Skeletal muscle cell (primary cell): ENCODE measurements at places on chromosomes 11 and 22.

DNA sequence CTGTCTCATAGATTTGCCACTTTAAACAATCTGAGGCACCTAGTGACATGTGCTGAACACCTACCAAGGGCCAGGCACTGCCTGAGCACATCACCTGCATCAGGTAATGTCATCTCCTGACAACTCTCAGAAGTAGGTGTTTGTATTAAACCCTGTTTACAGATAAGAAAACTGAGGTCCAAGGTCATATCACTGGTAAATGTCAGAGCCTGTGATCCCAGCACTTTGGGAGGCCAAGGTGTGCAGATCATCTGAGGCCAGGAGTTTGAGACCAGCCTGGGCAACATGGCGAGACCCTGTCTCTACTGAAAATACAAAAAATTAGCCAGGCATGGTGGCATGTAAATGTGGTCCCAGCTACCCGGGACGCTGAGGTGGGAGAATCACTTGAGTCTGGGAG lies 39.1 kb upstream of the ACCSL start:
- no peak for DNase-seq

DNA sequence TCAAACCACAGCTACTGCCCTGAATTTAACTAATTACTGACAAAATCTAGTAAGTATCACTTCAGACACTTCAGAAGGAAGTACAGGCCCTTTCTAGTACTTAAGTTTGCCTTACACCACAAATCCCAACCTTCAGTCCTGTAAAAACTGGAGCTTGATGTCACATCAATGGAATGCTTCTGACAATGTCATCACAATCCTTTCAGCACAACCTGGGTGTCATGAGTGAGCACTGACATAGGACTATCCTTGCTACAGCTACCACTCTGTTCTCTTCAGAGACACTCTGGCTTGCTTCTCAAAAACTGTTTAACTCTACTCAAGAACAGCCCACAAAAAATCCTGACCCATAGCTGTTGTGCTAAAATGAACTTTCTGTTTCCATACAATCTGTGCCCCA lies 108.2 kb downstream of the RRM1 start:
- no peak for DNase-seq

DNA sequence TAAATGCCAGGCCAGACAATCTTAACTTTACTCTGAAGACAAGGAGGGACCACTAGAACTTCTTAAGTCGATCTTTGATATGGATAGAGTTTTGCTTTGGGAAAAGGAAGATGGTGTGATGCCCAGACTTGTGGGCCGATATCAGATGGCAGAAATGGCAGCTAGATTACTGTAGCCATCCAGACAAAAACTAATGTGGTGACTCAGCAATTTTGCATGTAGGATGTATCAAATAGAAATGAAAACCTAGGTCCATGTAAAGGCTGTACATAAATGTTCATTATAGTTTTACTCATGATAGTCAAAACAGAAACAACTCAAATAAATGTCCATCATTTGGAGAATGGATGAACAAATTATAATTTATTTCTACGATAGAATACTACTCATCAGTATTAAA lies 121.5 kb downstream of the APIP start:
- no peak for DNase-seq

- DNase-seq, result no peak
Measured at GRCh38 chr11:45995342-45995734, 72.9 kb downstream of the LARGE2 start.

GRCh38 chr11:95028357-95028756 lies 3.3 kb downstream of the KDM4E start:
- DNase-seq, result no peak

- DNase-seq, result no peak
Measured at GRCh38 chr11:117217141-117218084, 14.5 kb downstream of the PCSK7 start.

DNA sequence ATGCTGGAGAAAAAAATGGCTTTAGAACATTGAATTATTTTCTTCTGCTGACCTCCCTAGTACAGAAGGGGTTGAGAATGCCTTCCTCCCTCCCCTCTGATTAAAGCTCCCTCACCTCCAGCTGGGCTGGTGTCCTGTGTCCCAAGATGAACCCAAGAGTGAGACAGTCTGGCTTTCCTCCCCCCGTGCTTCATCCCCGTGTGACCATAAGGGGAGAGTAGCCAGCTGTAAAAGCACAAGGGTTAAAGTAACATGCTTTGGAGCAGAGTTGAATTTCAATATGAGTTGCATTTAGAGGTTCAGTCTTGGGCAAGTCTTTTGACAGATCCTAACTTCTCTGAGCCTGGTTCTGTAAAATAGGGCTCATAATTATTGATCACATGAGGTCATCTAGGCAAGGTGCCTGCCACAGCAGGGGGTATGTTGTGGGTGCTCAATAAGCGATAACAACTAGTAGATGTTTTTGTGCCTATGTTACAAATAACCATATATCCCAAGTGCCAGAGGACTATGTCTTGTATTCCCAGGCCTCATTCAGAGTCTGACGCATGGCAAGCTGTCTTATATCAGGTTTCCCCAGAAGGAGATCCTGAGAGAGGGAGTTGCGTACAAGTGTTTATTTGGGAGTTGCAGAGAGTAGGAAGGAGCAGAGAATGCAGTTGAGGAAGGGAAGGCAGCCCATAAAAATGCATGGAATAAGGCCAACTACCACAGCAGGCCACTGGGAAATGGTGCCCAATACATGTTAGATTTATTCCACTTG lies 4.1 kb downstream of the PRG2 start:
- no peak for DNase-seq

DNA sequence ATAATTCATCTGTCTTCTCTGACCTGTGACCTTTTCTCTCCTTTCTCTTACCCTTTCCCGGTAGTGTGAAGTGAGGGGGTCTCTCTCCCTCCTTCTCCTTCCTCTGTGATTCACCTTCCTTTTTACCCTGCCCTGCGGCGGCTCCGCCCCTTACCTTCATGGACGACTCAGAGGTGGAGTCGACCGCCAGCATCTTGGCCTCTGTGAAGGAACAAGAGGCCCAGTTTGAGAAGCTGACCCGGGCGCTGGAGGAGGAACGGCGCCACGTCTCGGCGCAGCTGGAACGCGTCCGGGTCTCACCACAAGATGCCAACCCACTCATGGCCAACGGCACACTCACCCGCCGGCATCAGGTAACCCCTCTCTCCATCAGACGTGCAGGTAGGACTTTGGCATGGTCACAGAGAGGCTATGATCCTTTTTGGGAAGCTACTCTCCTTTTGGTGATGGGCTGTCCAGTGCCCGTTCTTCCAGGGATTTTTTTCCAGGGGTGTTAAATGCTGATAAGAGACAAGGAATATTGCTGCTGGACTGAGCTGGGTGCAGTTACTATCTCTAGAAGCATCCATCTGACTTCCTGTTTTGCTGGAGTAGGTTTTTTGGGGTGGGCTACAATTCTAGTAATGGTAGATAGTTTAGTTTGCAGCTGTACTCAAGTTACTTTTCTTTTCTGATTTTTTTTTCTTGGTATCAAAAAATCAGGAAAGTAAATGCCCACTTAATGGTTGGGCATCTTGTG lies 29.9 kb downstream of the CTNND1 start:
- no peak for DNase-seq

DNA sequence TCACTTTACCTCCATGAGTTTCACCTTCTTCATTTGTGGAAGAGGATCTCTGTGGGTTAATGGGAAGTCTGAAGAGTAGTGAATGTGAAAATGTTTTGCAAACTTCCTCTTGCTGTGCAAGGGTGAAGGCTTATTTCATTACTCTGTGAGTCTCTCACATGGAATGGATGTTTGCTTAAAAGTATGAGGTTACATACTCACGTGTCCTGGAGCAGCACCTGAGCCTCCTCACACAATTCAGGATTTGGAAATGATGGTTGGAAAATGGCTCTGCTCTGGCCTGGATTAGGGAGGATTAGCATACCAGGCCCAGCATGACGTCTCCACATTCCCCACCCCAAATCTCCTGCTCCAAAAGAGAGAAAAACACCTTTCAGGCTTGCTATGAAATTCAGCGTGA lies 4.8 kb downstream of the GRAMD1B start:
- no peak for DNase-seq

- no peak for DNase-seq
Measured at GRCh38 chr11:124902616-124903015, 5.0 kb upstream of the ROBO4 start.

DNA sequence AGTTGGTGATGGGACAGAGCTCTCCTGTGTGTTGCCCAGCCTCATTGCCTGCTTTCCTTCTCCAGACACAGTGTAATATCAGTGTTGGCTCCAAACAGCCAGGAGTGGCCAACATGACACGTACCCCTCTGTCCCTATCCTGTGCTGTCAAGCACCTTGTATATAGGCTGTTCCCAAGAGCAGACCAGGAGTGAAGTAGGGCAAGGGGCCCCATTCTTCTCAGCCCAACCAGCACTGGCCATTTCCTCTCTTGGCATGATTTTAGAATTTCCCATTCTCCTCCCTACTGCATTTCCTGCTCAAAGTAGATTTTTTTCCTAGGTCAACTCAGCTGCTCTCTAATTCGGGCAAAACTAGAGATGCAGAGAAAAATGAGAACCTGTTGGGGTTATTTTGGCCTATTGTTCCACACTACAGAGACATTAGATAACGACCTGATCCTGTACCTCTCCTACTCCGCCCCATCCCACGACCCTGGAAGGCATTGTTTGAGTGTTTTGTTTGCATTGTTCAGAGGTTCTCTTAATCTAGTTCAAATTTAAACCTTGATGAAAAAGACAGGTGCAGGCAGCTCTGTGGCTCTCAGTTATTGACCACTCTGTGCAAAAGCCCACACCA lies 95.6 kb downstream of the RASSF10 start:
- DNase-seq, result no peak

- no peak for DNase-seq
Measured at GRCh38 chr11:96875712-96876111, 485.9 kb downstream of the JRKL start.

DNA sequence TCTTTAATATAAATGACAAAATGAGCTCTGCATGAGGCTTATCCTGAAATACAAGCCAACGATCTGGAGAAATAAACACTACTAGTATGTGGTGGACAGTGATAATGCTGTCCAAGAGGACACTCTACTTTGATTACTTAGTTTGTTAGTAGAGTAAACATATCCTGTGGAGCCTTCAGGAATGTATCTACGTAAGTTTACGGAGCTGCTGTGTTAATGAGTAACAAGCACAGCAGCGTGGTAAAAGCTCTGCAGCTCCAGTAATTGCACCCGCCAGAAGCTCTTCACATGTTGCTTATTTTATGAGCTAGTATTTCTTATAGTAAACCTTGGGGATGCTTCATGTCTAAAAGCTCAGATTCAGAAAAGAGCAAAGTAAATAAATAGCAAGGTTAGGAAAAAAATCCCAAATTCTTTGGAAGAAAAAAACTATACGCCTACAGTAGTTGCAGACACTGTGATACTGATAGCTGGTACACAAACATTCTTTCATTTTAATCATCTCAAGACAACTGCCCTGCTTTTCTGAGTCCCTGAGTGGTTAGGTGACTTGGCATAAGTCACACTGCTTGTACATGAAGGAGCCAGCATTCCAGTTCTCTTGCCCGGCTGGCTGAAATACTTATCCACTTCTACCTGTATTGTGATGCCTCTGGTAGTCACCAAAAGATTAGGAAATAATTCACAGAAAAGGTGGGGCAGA lies 32.7 kb upstream of the CCDC34 start:
- DNase-seq, result no peak

DNA sequence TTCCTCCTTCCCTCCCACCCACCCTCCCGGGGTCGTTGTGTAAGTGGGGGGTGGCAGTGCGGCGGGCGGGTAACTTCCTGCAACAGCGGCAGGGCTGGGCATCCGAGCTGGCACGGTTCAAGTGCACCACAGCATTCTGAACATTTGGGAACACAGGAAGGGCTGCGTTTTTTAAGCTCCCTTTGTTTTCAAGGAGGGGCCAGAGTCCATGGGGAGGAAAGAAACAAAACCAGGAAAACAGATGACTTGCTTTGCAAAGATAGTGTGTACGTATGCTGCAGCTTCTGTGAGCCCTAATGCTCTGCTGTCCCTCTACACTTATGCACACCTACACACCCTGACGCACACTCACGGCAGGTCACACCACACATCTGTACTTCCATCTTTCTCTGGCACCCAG lies 152.5 kb downstream of the FBXO7 start:
- no peak for DNase-seq

GRCh38 chr11:125404811-125405790 lies 91.0 kb downstream of the FEZ1 start:
- no peak for DNase-seq

DNA sequence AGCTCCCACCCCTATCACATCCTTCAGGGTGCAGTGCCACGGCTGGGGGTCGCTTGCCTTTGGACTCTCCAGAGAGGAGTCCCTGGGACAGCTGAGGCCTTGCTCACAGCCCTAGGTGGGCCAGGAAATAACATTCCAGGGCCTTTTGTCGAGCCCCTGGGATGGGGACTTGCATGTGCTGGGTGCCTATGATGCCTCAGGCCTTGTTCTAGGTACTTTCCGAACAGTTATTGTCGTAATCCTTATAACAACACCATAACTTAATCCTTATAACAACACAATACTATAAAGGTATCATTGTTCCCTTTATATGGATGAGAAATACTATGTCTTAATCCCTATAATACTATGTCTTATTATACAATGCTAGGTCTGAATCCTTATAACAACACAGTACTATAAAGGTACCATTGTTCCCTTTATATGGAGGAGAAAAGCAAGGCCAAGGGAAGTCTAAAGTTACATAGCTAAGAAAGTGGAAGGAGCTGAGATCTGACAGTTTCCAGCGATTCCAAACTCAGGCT lies 236.5 kb downstream of the ST3GAL4 start:
- no peak for DNase-seq

- no peak for DNase-seq
Measured at GRCh38 chr22:29244785-29245625, 22.8 kb downstream of the RHBDD3 start.

GRCh38 chr11:36510594-36510942 lies 496 bp upstream of the TRAF6 start:
- no peak for DNase-seq

DNA sequence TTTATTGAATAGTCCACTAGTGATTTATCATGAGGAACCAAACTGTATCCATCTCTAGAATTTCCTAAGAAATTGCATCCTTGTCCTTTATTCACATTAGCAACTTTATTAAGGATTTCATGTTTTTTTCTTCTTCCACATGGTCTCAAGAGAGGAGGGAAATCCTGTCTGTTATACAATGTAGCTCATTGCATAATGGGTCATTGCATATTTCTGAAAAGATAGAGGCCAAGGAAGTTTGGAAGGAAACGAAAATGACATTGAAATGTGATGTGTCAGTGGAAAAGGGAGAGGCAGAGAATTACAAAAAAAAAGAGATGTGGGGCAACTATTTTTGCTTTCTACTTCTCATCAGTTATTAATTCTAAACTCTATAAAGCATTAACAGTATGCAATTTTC lies 353.1 kb downstream of the METTL15 start:
- peak; percentile 30 for DNase-seq

- no peak for DNase-seq
Measured at GRCh38 chr22:32842486-32842885, 41.0 kb downstream of the TIMP3 start.
